MCF 10A (cell line): ENCODE measurements at places on chromosomes 6 and 20.

GRCh38 chr6:136703331-136703865 is 88.9 kb downstream of the MAP3K5 start:
- no peak overlapping the region for H3K4me3 ChIP-seq
- DNase-seq: no peak
- H3K27ac ChIP-seq: no peak overlapping the region
- H3K27me3 ChIP-seq: no peaks in the 10 kb centered on the region
- H3K36me3 ChIP-seq: peaks cover 4% of the 10 kb centered on the region

GRCh38 chr6:167125410-167125809 is 2.5 kb downstream of the CCR6 start:
- H3K4me3 ChIP-seq: no peak overlapping the region
- no peak overlapping the region for H3K27ac ChIP-seq
- DNase-seq: no peak

DNA sequence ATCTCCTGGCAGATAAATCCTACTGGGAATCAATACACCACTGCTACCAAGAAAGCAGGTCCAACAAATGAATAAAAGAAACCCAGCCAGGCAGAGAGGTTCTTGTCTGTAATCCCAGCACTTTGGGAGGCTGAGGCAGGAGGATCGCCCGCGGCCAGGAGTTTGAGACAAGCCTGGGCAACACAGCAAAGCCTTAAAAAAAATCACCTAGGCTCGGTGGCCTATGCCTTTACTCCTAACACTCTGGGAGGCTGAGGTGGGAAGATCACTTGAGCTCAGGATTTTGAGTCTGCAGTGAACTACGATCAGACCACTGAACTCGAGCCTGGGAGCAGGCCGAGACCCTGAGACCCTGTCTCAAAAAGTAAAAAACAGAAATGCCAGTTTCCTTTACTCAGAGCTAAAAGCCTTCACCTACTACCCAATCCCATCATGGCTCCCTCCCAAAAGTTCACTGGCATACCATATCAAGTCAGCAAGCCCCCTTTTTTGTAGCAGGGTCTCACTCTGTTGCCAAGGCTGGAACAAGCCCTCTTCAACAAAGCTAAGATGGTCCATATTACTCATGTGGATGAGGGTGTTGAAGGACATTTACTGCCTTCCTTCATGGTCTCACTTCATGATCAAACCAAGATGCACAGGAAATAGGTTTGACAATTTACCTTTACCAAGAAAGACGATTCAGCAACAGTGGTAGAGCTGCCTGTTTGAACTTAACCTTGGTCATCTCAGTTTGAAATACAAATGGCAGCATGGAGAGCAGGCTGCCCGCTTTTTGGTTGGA is 5.3 kb downstream of the SNX5 start:
- no peaks in the 10 kb centered on the region for H3K27me3 ChIP-seq
- H3K4me1 ChIP-seq: peaks cover 57% of the 10 kb centered on the region
- peak overlapping the region; percentile 44 for H3K4me3 ChIP-seq
- H3K27ac ChIP-seq: peak overlapping the region; percentile 98
- no peak for DNase-seq
- peaks cover 57% of the 10 kb centered on the region for H3K36me3 ChIP-seq

DNA sequence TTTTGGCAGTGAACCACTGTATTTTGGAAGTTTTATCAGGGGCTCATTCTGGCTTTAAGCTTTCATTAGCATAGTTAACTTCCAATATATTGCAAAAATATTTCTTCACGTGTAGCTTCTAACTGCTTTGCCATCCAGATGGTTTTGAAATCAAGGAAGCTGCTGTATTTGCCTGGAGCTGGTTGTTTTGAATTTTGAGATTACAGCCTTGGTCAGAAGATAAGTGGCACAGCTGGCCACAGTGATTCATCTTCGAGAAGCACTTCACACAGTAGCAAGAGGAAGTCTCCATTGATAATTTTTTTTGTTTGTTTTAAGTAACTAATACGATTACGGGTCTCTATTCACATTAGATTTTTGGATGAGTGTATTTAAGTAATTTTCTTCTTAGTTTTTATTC is 3.8 kb downstream of the APCDD1L start:
- H3K27me3 ChIP-seq: peaks cover 15% of the 10 kb centered on the region
- H3K27ac ChIP-seq: no peak overlapping the region
- peaks cover 7% of the 10 kb centered on the region for H3K4me1 ChIP-seq
- DNase-seq: peak; percentile 14

DNA sequence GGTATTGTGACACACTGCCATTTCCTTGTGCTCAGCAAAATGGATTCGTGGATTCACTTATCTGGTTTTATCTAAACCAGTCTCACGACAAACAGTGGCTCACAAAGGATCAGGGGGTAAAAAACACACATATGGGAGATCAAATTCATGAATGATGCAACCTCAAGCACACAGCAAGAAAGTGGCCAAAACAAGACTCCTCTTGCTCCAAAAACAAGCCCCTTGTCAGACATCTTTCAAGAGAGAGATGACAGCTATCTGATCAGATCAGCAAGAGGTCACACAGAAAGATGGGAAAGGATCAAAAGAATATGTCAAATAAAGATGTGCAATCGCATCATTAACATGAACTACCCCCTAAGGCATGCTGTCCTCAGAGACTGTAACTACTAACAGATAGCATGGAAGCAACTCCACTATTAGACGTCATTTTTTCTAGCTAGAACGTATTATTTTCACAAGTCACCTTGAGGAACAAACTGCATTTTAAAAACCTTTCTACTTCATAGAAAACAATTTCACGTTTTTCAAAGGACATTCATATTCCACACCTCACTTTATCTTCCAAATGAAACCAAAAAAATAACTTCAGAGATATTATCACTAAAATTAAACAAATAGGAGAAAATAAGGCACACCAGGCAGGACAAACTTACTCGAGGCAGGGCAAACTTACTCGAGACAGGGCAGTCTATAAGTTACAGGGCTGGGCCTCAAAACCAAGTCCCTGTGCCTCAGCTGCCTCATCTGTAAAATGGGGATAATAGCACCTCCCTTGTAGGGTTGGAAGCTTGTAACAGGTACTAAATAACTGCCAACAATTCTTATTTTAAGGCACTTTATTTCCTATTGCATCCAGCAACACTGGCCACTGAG is 122.3 kb downstream of the PREX1 start:
- no peaks in the 10 kb centered on the region for H3K4me1 ChIP-seq
- no peak overlapping the region for H3K4me3 ChIP-seq
- H3K27ac ChIP-seq: no peak overlapping the region

- no peak overlapping the region for H3K27ac ChIP-seq
- H3K36me3 ChIP-seq: no peaks in the 10 kb centered on the region
- no peaks in the 10 kb centered on the region for H3K4me1 ChIP-seq
- no peak for DNase-seq
- no peak overlapping the region for H3K4me3 ChIP-seq
- peaks cover 20% of the 10 kb centered on the region for H3K27me3 ChIP-seq
Observed at GRCh38 chr20:51514249-51514648, 28.3 kb downstream of the NFATC2 start.

DNA sequence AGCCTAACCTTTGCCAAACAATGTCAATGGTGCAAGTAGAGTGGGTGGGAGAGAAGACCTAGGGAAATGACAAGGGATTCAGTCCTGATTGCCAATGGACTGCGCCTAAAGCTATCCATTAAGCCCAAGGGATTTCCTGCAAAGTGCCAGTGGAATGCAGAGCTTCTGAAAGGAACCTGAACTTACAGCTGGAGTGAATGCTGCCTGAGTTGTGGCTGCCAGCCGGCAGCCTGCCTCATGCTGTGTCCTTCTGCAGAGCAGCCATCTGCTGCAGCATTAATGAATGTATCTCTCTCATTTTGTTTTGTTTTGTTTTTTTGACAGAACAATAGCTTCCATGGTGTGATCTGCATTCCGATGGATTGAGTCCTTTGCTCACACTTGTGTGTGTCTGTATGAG is 44.7 kb downstream of the SLC35F1 start:
- no peak for DNase-seq
- no peaks in the 10 kb centered on the region for H3K4me1 ChIP-seq
- no peaks in the 10 kb centered on the region for H3K27me3 ChIP-seq
- no peak overlapping the region for H3K4me3 ChIP-seq
- H3K36me3 ChIP-seq: no peaks in the 10 kb centered on the region
- no peak overlapping the region for H3K27ac ChIP-seq

DNA sequence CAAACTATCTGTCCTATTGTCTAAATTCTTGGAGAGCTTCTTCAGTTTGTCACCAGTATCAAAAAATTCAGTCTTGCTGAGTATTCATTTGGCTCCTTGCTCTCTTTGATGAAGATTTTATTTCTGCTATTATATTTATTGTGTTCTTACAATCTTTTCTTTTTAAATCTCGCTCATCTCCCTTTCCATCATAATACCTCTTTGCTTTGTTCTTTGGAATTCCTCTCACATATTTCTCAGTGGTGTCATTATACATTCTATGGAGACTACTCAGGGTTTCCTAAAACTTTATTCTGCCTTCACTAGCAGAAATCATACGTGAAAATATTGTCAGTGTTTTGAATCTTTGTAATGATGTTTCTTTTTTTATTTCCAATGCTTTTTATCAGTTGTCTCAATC is 445.2 kb upstream of the ID4 start:
- H3K27me3 ChIP-seq: no peaks in the 10 kb centered on the region
- DNase-seq: no peak
- no peak overlapping the region for H3K27ac ChIP-seq
- H3K4me3 ChIP-seq: no peak overlapping the region
- no peaks in the 10 kb centered on the region for H3K4me1 ChIP-seq

DNA sequence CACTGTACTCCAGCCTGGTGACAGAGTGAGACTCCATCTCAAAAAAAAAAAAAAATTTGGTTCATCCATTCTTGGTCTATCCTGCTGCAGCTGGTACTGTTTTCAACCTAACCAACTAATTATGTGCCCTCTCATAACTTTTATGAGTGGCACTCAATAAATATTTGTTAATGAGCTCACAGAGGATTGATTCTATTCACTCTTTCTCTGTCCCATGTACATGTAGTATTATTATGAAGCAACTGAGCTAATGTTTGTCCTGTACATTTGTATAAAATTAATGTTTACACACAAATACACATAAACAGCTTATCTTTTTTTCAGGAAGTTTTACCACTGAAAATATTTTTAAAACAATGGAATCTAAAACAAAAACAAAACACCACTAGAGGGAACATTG is 10.1 kb downstream of the RIPOR2 start:
- no peak for DNase-seq
- no peak overlapping the region for H3K4me3 ChIP-seq
- H3K27me3 ChIP-seq: no peaks in the 10 kb centered on the region

GRCh38 chr6:139508576-139508975 is 134.1 kb upstream of the CITED2 start:
- H3K27me3 ChIP-seq: no peaks in the 10 kb centered on the region
- H3K4me3 ChIP-seq: no peak overlapping the region
- no peak overlapping the region for H3K27ac ChIP-seq
- peaks cover 5% of the 10 kb centered on the region for H3K4me1 ChIP-seq

DNA sequence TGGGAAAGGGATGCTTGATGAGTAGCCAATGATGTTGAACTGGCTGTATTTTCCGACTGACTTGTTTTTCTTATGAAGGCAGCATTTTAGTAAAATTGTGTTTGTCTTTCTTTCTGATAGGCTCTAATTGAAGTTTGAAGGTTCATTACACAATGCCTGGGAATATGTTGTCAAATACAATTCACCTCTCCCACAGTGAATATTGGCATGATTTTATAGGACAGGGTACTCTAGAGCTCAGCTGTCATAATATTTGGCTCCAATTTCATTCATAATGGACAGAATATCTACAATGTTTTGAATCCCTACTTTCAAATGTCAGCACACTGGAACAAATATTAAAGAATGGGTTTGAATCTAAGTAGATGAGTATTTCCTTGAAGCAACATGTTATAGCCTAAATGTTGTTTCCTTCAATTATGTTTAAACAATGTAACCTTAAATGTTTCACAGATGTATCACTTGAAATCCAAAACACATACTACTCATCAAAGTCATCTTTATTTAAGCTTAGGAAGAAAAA is 81.4 kb downstream of the LAMA2 start:
- no peaks in the 10 kb centered on the region for H3K36me3 ChIP-seq
- H3K27me3 ChIP-seq: peaks cover 32% of the 10 kb centered on the region
- no peaks in the 10 kb centered on the region for H3K4me1 ChIP-seq
- no peak overlapping the region for H3K4me3 ChIP-seq
- no peak overlapping the region for H3K27ac ChIP-seq
